ENCODE measurements at places on chromosomes 11 and 22. TPM values are rescaled to one million over a fixed set of nuclear protein-coding genes. Genes with fewer than 3 reads are reported as not detected.

Gene CD3E
- not detected for total RNA-seq

Gene BRSK2
- total RNA-seq, result 0.27 TPM

DNA sequence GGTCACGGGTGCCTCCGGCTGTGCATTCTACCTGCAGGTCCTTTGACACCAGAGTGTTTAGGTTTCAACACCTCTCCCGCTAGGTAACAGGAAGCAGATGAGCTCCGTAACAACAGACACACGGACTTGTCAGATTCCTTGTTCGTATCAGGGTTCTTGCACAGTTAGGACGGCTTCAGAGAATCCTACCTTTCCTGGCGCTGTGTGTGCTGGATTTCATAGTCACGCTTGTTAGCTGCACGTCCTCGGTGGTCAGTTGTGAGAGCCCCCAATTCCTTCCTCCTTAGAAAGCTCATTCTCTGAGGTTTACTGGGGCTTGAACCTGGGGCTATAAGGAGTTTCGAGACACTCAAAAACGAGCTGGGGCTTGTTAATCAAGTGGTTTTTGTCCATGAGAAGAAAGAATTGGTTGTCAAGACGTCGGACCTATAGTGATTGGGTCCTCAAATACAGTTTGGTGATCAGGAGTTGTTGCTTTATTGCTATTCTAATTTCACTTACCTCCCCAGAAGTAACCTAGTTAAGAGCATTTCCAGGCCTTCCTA lies 664 bp downstream of the DDB2 start:
- H3K27me3 ChIP-seq, result peaks cover 6% of the 10 kb centered on the region
- DNase-seq, result no peak
- peaks cover 14% of the 10 kb centered on the region for H3K36me3 ChIP-seq

GRCh38 chr11:129370715-129371114 lies 4.9 kb upstream of the BARX2 start:
- peaks cover 14% of the 10 kb centered on the region for H3K4me1 ChIP-seq
- H3K27me3 ChIP-seq, result peaks cover 75% of the 10 kb centered on the region
- H3K4me3 ChIP-seq, result no peak overlapping the region

DNA sequence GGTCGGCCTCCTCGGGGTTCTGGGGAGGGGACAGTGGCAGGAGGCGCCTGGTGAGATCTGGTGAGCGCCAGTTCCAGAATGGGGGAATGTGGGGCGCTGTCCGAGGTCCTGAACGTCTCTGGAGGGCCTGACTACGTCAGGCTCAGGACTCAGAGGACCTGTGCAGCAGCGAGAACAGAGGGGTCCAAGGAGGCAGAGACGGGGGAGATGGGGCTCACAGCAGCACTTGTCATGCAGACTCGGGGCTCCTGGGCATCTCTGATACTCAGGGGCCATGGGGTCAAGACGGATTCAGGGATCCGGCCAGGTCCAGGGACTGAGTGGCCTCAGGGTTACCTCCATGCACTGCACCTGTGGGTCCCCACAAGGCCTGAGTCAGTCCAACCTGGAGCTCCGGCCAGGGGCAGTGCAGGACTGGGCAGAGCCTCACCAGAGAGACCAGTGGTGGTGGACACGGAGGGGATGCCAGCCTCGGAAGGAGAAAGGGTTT lies 92.2 kb downstream of the BRD1 start:
- no peak overlapping the region for H3K4me3 ChIP-seq
- no peak overlapping the region for H3K27ac ChIP-seq
- DNase-seq, result no peak
- H3K27me3 ChIP-seq, result peaks cover 10% of the 10 kb centered on the region
- no peaks in the 10 kb centered on the region for H3K4me1 ChIP-seq

DNA sequence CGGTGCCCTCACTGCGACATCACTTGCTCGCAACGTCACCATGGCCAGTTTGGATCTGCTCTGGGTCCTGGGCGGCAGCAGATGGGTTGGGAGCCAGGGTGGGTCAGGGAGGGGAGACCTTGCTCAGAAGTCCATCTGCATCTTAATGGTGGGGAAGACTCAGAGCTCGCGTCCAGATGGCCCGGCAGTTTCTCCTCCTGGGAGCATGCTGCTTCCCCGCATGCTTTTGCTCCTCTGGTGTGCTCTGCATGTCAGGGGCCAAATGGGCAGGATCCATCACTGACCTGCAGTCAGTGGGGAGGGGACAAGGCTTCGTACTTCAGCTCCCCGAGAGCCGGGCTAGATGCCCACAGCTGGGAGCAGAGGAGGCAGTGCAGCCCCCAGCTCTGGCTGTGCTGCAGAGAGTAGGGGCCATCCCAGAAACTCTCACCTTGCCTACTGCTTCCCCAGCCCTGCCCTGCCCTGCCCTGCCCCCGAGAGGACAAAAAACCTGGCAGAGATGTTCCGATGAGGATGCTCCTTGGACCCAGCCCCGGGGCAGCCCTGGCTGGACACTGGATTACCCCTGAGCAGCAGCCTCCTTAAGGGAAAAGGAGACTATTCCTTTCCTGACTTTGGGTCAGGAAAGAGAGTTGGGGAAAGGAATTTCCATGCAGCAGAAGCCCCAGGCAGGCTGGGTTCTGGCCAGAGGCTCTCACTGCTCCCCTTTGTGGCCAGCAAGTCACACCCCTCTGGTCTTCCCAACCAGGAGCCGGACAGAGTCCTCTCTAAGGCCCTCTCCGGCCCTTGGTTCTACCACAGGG lies 149.9 kb downstream of the PKNOX2 start:
- H3K27me3 ChIP-seq, result peaks cover 27% of the 10 kb centered on the region
- H3K4me3 ChIP-seq, result no peak overlapping the region
- no peak overlapping the region for H3K27ac ChIP-seq
- no peaks in the 10 kb centered on the region for H3K36me3 ChIP-seq
- no peaks in the 10 kb centered on the region for H3K4me1 ChIP-seq
- no peak for DNase-seq

- peaks cover 42% of the 10 kb centered on the region for H3K4me1 ChIP-seq
- H3K27me3 ChIP-seq, result peaks cover 8% of the 10 kb centered on the region
- no peak overlapping the region for H3K4me3 ChIP-seq
- DNase-seq, result no peak
Measured at GRCh38 chr11:27977527-27977926, 130.4 kb downstream of the KIF18A start.

GRCh38 chr11:110755941-110756340 lies 43.7 kb upstream of the ARHGAP20 start:
- no peak for DNase-seq
- H3K4me1 ChIP-seq, result no peaks in the 10 kb centered on the region
- H3K27ac ChIP-seq, result no peak overlapping the region
- H3K4me3 ChIP-seq, result no peak overlapping the region

DNA sequence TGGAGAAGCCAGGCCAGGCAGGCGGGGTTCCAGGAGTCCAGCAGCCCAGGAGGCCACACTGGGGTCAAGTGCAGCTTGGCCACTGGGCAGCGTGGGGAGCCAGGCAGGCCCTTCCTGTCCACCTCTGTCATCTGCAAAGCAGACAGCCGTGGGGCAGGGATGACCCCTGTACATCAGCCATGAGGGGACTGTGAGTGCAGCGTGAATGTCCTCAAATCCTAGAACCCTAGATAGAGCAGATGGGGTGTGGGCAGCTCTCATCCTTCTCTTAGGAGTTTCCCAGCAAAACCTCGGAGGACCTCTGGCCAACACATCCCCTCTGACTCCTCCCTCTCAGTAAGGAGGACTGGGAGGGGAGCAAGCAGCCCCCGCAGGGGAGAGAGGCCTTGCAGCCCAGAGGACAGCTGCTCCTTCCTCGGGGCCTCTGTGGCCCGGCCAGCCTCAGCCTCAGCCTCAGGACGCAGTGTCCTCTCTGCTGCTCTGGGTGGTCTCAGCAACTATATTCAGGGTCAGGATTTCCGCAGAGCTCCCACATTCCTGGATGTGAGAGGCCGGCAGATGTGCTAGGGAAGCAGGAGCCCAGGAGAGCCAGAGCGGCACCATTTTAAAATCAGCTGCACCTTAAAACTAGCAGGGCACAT lies 820.5 kb downstream of the BRD1 start:
- H3K4me3 ChIP-seq, result no peak overlapping the region
- DNase-seq, result no peak
- H3K36me3 ChIP-seq, result peaks cover 27% of the 10 kb centered on the region
- H3K27ac ChIP-seq, result no peak overlapping the region

GRCh38 chr11:68295271-68295670 lies 17.1 kb upstream of the LRP5 start:
- no peak overlapping the region for H3K4me3 ChIP-seq
- peaks cover 7% of the 10 kb centered on the region for H3K27me3 ChIP-seq
- no peaks in the 10 kb centered on the region for H3K4me1 ChIP-seq
